SJCRH30 (cell line): ENCODE measurements at places on chromosomes 16 and 17. TPM values are rescaled to one million over a fixed set of nuclear protein-coding genes. Genes with fewer than 3 reads are reported as not detected.

The KRT17 gene
- total RNA-seq, result 134 and 149 TPM in 2 replicates

The SCGB1C2 gene
- not detected in 2 replicates for total RNA-seq

The MYCBPAP gene
- total RNA-seq, result not detected in 2 replicates

The ZDHHC1 gene
- 0.10 TPM in 1 of 2 replicates, not detected in the other for total RNA-seq

The NPIPB4 gene
- 19.1 and 23.2 TPM in 2 replicates for total RNA-seq
